ENCODE measurements at places on chromosomes 1 and 21. TPM values are rescaled to one million over a fixed set of nuclear protein-coding genes. Genes with fewer than 3 reads are reported as not detected.

The ACOT7 gene
- total RNA-seq = 69.4 TPM

DNA sequence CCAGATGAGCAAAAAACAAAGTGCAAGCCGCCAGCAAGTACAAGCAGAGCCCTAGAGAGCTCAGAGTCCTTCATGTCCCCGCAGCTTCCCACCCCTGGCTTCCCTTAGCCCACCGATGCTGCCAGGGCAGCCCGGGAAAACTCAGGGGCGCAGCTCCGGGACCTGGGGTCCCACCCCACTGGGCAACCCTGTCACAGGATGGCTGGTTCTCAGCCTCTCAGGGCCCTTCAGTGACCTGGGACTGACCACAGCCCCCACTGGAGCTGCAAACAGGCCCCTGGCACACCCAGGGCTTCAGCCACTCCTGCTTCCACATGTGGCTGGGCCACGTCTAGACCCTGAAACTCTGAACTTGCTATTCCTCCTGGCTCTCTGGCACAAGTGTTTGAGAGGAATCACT lies 49.5 kb downstream of the CHD5 start:
- DNase-seq = no peak

DNA sequence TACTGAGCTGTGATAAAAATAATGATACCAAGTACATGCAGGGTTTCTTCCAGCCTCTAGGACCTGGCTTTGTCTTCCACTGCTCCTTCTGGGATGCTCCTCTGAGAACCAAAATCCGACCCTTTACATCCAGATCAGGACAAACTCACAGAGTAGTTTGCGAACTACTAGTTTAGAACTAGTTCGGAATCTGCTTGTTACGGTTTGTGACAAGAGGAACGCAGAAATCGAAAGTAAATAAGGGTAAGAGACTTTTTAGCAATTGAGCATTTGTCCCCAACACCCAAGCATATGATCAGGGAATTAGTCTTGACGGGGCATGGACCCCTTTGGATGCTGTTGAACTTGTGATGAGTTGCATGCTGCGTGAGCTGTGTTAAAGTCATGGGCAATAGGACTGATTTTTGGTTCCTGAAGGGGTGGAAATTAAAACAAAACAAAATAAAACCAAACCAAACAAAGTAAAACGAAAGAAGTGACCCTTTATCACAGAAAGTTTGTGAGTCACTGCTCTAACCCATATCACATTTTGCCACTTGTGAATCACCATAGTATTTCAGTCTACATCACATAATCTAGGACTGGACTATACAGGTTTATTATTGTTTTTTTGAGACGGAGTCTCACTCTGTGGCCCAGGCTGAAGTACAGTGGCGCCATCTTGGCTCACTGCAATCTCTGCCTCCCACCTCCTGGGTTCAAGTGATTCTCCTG lies 35.7 kb upstream of the ERRFI1 start:
- DNase-seq = peak; percentile 52

DNA sequence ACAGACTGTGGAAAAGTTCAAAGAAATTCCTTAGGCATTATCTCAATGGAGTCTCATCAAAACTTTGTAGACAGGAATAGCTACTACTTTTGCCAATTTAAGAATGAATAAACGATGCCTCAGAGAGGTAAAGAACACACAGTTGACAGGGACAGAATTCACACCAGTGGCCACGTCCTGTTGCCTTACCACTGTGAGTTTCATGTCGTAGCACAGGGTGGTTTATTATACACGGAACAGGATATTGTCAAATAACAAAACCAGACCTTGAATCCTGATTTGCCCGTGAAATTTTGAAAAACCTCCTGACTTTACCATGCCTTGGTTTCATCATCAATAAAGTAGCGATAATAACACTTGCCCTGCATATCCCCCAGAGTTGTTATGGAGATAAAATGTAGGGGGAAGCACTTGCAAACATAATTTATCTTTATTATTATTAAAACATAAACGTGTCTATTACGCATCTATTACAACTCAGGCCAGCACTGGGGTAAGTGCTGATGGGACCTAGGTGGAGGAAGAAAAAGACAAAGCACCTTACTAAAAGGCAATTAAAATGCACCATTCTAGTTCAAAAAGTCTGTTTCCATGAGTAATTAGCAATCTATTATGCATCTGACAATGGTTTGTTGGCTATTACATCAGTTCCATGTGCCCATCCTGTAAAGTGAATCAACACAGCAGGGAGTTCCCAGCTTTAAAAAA lies 408.1 kb upstream of the RUNX1 start:
- no peak for DNase-seq

The CATSPERE gene
- total RNA-seq = 1.9 TPM

The PRKAA2 gene
- total RNA-seq = 0.78 TPM

DNA sequence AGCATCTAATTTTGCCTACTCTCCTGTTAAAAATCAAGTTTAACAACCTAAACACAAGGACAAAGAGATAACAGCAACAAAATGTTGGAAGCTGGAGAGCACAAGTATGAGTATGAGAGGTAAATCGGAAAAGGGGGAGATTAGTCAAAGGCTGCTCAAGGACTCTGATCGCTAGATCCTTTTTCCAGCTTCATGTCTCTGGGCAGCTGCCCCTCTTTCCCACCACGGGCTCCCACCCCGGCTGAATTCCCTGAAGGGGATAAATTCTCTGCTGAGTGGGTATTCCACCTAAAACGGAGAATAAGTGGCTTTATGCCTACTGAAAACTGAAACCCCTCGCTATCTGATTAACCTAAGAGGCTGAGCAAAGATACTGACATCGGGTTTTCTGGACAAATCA lies 696 bp upstream of the CTBS start:
- no peak for DNase-seq

The IGSF9 gene
- total RNA-seq = 0.16 TPM

GRCh38 chr1:156803086-156803851 lies 13.4 kb downstream of the SH2D2A start:
- no peak for DNase-seq

- no peak for DNase-seq
Observed at GRCh38 chr21:44326716-44327602, 12.2 kb downstream of the CFAP410 start.

The C1orf105 gene
- not detected for total RNA-seq

The ADCY10 gene
- not detected for total RNA-seq

DNA sequence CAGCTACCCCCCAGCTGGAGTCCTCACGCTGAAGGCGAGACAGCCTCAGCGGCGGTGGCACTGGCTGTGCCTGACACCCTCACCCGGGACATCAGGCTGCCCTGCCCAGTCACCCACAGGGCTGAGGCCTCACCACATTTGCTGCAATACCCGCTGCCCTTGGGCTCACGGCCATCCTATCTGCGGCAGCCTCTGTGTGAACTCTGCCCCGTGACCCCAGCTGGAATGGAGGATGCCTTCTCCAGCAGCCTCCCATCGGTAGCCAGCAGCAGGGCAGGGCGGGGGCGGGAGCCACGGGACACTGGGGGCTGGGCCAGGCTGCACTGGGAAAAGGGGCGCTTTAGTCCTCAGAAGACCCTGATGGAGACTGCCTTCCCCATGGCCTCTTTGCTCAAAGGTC lies 112.4 kb upstream of the ZBTB40 start:
- DNase-seq = no peak

- DNase-seq = no peak
Observed at GRCh38 chr1:228860911-228861831, 125.9 kb downstream of the RHOU start.

The ANKRD65 gene
- total RNA-seq = 0.38 TPM

DNA sequence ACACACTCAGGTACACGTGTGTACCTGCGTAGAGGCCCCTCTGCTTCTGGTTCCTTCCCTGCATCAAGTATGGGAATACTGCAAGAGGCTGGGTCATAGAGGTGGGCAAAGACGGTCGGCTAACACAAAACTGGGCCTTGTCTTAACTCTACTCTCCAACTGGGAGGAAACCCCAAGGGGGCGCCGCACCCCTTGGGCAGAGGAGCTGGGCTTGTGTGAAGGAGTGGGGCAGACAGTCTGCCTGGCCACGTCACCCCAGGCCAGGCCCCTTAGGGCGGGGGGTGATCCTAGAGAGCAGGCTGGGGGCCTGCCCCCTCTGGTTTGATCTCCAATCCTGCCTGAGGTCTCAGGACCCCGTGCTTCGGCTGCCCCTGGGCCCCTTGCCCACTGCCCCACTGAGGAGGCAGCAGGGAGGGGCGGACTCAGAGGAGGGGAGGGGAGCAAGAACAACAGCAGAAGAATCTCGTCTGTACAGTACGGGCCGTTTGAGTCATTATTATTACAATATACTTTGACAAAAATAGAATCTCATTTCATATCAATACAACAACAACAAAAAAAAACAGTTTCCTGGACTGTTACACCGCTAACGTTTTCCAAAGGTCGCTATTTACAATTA lies 34.7 kb downstream of the MEF2D start:
- DNase-seq = peak; percentile 57

DNA sequence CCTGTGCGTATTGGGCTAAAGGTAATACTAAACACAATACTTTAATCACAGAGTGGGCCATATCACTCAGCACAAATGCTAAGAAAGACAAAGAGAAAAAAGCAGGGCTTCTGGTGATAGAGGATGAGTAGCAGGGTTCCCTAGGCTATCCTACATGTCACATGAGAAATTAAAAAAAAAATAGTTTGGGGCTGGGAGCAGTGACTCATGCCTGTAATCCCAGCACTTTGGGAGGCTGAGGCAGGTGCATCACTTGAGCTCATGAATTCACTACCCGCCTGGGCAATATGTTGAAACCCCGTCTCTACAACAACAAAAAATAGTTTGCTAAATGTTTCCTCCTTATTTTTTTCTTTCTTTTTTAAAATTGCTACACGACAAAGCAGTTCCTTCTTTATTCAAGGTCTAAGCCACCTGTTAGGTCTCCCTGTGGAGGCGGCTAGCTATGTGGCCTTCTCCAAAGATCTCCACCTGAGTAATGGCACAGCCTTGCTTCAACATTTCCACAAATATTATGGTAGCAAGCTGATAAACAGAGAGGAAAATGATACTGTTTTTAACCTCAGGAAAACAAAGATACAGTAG lies 1.5 kb downstream of the ENSA start:
- no peak for DNase-seq

The ESRRG gene
- total RNA-seq = not detected

GRCh38 chr1:98210064-98210463 lies 289.2 kb upstream of the DPYD start:
- peak; percentile 89 for DNase-seq

The VWA1 gene
- total RNA-seq = 6.1 TPM

Data from endothelial cell of umbilical vein (primary cell).